ENCODE measurements at places on chromosomes 7 and 10. TPM values are rescaled to one million over a fixed set of nuclear protein-coding genes. Genes with fewer than 3 reads are reported as not detected.

Gene RASSF4
- total RNA-seq = 12.1 TPM

Gene TACC2
- total RNA-seq = 14.1 TPM

Gene HSPA12A
- 5.9 TPM for total RNA-seq

Gene ZNF853
- 0.13 TPM for total RNA-seq

Gene CPSF4
- 18.4 TPM for total RNA-seq

Gene SLC26A5
- not detected for total RNA-seq

Gene BTRC
- total RNA-seq = 11.8 TPM

Gene GNAT3
- not detected for total RNA-seq

Gene PAX2
- not detected for total RNA-seq

Gene TES
- total RNA-seq = 45.2 TPM

Gene LIPF
- total RNA-seq = not detected

Gene FKBP6
- not detected for total RNA-seq

Gene SPDYE2
- not detected for total RNA-seq

Gene SCRN1
- total RNA-seq = 113 TPM

Gene SH2B2
- total RNA-seq = 0.92 TPM

Gene SLC37A3
- 82.3 TPM for total RNA-seq

Gene MLLT10
- 47.7 TPM for total RNA-seq

Gene DRGX
- not detected for total RNA-seq

Gene DBF4
- total RNA-seq = 10.3 TPM

Gene C7orf33
- total RNA-seq = not detected

Gene ASB4
- total RNA-seq = not detected

Gene MUC12
- 0.37 TPM for total RNA-seq

Gene ZNF107
- 1.7 TPM for total RNA-seq
